HT-29 (cell line): ENCODE measurements at places on chromosomes 12 and 14.

GRCh38 chr14:52117111-52117832 is 48.4 kb upstream of the NID2 start:
- DNase-seq, result no peak

DNA sequence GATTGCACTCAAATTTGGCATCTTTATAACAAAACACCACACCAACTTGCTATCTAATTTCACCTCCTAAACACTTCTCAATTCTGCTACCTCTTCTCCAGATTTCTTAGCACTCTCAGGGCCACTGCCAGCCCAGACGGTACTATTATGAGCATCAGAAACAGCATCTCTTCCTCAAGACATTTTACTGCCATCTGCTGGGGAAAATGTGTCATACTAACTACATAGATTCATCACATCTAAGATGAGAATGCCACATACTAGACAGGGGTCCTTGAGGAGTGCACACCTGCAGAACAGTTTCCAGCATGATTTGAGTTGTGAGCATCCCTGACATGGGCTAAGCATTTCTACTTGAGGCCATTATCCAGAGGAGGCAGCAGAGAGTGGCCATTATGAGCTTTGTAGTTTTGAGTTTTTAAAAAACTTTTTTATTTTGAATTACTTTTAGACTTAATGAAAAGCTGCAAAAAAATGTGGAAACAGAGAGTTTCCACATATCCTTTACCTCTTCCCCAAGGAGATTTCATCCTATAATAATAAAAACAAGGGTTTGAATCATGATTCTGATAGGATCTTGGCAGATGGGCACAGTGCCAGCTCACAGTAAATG is 15.1 kb upstream of the GRIP1 start:
- peak; percentile 72 for DNase-seq

DNA sequence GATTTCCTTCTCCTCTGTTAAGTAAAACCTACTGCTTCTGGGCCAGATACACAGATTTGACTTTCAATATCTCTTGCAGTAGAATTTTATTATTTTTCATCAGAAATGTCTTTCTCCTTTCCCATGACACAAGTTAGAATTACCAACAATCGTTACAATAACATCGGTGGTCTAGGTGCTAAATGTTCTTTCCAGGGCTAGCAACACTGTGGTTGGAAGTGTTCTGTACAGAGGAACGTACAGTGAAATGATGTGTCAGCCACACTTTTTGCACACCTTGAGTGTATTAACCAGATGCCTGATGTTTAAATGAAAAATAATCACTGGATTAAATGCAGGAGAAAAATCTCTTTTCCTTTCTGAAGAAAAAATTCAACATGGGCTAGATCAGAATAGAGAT is 27.7 kb upstream of the KLRD1 start:
- no peak for DNase-seq

- DNase-seq, result peak; percentile 32
Observed at GRCh38 chr12:50024805-50025186, 498 bp downstream of the RACGAP1 start.

- DNase-seq, result no peak
Observed at GRCh38 chr14:68215629-68216028, 396.1 kb downstream of the RAD51B start.

GRCh38 chr12:123960029-123960735 is 12.4 kb downstream of the CCDC92 start:
- no peak for DNase-seq

GRCh38 chr14:102461490-102462338 is 47.9 kb downstream of the ANKRD9 start:
- no peak for DNase-seq
